ENCODE measurements at places on chromosomes 16 and 17. TPM values are rescaled to one million over a fixed set of nuclear protein-coding genes. Genes with fewer than 3 reads are reported as not detected.

Gene ITGAX
- polyA plus RNA-seq = 3.7 TPM

Gene PYDC1
- not detected for polyA plus RNA-seq

Gene PPP1R27
- 3.1 TPM for polyA plus RNA-seq

DNA sequence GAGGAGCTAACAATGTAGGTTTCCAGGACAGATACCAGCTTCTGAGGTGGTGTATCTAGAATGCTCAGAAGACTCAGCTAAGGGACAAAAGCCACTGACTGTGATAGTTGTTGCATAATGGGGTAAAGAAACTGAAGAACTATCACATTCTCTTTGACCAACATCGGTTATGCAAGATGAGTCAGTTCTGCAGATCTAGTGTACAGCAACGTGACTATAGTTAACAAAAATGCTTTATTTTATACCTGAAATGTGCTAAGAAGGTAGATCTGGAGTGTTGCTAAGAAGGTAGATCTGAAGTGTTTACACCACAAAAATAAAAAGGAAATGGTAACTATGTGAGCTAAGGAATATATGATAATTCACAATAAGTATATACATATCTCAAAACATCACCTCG, 2.5 kb downstream of the KRTAP9-6 start:
- H3K36me3 ChIP-seq = no peaks in the 10 kb centered on the region
- H3K27ac ChIP-seq = no peak overlapping the region
- H3K4me3 ChIP-seq = no peak overlapping the region
- DNase-seq = no peak
- no peaks in the 10 kb centered on the region for H3K4me1 ChIP-seq

DNA sequence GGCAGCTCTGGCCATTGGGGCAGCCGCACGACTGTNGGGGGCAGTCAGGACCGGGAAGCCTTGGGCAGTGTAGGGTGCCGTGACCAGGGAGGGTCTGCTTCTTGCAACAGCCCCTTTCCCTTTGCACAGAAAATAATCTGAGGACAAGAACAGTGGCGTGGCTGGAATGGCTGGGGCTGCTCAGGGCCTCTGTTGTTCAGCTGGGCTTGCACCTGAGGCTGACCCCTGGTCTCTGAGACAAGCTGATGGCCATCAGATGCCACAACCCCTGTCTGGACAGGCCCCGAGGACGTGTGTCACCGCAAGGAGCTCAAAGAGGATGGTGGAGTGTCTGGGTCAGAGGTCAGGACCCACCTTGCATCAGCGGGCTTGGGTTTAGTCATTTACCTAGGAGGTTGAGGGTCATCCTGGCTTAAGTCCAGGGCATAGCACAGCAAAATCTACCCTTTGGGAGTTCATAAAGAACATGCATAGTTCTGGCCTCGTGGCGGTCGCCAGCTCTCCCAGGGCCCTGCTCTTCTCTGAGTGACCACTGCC, 46.9 kb downstream of the METRNL start:
- no peaks in the 10 kb centered on the region for H3K36me3 ChIP-seq
- no peaks in the 10 kb centered on the region for H3K27me3 ChIP-seq
- no peaks in the 10 kb centered on the region for H3K4me1 ChIP-seq
- DNase-seq = no peak

Gene CEP295NL
- 0.07 TPM for polyA plus RNA-seq

- DNase-seq = no peak
- H3K27me3 ChIP-seq = no peaks in the 10 kb centered on the region
These were observed 259.6 kb downstream of the ZFHX3 start for GRCh38 chr16:72788269-72788809.

GRCh38 chr17:6489016-6489550, 44.8 kb downstream of the PIMREG start:
- no peaks in the 10 kb centered on the region for H3K36me3 ChIP-seq
- no peaks in the 10 kb centered on the region for H3K4me1 ChIP-seq
- no peak overlapping the region for H3K4me3 ChIP-seq
- DNase-seq = no peak

GRCh38 chr17:75723171-75723930, 2.1 kb downstream of the ITGB4 start:
- no peaks in the 10 kb centered on the region for H3K4me1 ChIP-seq
- no peak overlapping the region for H3K27ac ChIP-seq
- H3K4me3 ChIP-seq = no peak overlapping the region
- peaks cover 21% of the 10 kb centered on the region for H3K27me3 ChIP-seq
- DNase-seq = no peak

DNA sequence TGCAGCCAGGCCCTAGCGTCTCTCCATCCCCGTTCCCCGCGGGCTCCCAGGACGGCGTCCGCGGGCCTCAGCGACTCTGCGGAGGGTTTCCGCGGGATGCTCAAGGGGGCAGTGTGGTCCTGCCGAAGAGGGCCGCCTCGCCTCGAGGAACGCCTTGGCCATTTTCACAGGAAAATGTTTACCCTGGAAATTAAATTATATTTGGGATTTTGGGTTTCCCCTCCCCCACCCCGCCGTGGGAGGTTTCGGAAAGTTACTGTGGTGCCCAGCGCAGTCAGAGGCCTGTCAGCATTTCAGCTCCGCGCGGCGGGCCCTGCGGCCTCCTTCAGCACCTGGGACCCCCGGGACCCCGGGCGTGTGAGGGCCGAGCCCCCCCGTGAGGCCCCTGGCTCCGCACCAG, 94.5 kb downstream of the PCTP start:
- no peaks in the 10 kb centered on the region for H3K36me3 ChIP-seq
- no peak overlapping the region for H3K27ac ChIP-seq

DNA sequence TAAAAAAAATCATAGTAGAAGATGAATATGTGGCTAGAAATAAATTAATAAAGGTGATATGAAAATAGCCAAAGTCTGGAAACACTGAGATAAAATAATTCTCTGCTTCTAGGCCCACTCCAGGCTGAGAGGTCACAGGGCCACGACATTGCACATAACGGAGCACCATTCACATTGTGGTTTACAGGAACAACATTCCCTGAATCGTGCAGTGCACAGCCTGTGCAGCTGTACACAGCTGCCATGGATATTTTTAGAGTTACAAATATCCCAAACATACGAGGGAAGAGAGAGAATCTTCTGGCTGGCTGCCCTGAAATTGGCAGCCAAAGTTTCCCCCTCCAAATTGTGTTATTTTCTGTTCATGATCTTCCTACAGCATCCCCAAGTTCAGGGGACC, 68.8 kb downstream of the GSG1L start:
- H3K27me3 ChIP-seq = no peaks in the 10 kb centered on the region
- H3K4me3 ChIP-seq = no peak overlapping the region
- no peaks in the 10 kb centered on the region for H3K4me1 ChIP-seq
- H3K27ac ChIP-seq = no peak overlapping the region

- no peaks in the 10 kb centered on the region for H3K4me1 ChIP-seq
- H3K27me3 ChIP-seq = no peaks in the 10 kb centered on the region
- H3K4me3 ChIP-seq = no peak overlapping the region
- H3K27ac ChIP-seq = no peak overlapping the region
- no peak for DNase-seq
- H3K36me3 ChIP-seq = no peaks in the 10 kb centered on the region
These were observed 63.3 kb upstream of the HLF start for GRCh38 chr17:55201308-55201932.

DNA sequence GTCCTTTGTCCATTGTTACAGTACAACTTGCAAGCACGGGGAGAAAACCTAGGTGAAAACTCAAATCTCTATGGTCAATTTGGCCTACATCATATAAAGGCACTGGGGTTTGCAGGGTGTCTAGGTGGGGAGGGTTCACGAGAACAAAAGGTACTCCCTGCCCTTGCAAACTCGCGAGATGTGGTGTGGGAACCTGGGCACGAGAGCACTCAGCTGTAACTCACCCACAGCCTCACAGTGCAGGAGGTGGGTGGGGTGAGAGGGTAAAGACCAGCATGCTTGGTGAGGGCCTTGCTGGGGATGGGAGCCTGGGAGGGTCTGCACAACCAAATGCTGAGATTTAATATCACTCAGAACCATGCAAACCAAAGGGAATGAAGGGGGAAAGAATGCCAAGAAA, 18.4 kb upstream of the ZNF594 start:
- no peak for DNase-seq
- no peak overlapping the region for H3K4me3 ChIP-seq
- H3K27me3 ChIP-seq = no peaks in the 10 kb centered on the region
- H3K27ac ChIP-seq = no peak overlapping the region

Data from adrenal gland (tissue), 19 donors.